ENCODE measurements at places on chromosomes 12 and 14. TPM values are rescaled to one million over a fixed set of nuclear protein-coding genes. Genes with fewer than 3 reads are reported as not detected.

DNA sequence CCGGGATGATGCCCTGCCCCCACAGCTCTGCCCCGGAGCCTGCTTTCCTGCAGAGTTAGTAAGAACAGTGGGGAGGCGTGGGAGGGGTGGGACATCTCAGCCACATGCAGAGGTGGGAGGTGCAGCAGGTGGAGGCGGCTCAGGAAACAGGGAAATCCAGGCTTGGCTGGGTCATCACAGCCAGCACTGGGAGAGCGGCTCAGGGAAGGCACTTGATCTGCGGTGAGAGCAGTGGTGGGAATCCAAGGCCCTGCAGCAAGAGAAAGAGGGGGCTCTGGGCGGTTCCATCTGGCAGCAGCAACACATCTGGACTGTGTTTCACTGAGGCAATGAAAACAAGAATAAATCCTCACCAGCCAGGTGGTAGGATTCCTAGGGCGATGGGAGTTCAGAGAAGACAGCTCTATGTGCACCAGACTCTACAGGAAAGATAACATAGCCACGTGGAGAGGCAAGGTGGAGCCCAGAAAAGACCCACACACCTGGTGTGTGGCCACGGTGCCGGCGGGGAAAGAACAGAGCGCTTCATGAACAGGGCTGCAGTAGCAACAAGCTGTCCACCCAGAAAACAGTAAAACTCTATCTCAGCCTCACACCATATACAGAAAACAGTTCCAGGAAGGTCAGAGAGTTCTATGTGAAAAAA, 57.6 kb downstream of the CCDC85C start:
- H3K36me3 ChIP-seq, result no peaks in the 10 kb centered on the region
- H3K4me3 ChIP-seq, result no peak overlapping the region
- H3K27me3 ChIP-seq, result no peaks in the 10 kb centered on the region
- no peak for DNase-seq

DNA sequence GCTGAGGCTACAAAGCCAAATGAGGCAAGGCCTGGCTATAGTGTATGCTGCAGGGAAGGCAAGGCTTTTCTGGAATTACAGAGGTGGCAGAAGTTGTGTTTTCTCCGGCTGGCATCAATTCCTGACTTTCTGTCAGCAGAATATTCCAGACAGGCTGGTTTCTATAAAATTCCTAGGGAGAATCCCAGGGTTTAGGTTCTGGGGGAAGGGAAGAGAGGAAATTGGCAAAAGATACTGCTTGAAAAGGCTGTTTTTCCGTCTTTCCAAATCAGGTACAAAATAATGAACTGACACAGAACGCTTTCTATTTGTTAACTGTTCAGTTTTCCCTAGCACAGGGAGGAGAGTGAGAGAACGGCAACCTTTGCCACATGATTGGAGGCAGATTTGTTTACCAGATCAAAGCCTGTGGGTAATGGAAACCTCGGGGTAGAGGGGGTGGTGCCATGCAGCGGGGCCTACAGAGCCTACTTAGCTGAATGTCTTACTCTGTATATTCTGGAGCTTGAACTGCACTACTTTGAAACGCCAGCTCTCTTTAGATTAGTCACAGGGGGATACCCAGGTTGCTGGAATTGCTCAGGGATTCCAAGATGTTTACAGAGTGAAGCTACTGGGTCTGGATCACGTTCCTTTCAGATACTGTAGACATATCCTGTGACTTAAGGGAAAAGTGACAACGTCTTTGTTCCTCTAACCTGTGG, 65.8 kb upstream of the DACT1 start:
- no peaks in the 10 kb centered on the region for H3K4me1 ChIP-seq
- no peak overlapping the region for H3K27ac ChIP-seq
- no peaks in the 10 kb centered on the region for H3K27me3 ChIP-seq
- H3K36me3 ChIP-seq, result no peaks in the 10 kb centered on the region
- H3K4me3 ChIP-seq, result no peak overlapping the region

DNA sequence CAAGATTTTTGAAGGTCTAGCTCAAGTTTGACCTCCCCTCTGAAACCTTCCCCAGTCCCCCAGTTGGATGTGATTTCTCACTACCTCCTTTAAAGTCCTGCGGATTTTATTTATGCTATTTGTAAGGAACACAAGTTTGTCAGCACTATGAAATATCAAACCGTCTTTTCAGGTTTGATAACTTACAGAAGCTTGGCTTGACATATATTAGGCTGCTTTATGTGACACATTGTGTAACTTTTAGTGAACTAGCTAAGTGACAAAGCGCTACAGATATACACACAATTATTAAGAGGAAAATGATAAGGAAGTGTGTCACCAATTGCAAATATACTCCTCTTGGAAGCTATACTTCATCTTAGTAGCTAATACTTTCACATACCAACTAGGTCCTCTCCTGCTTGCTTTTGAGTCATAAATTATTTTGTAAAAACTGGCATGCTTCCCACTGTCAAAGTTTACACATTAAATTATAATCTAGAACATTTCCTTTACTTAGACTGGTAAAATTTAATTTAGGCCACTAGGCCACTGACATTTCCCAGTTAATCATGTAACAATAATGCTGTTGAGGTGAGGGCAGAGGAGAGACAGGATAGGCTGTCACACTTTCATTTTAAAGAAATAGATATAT, 149.5 kb downstream of the TMTC3 start:
- H3K36me3 ChIP-seq, result no peaks in the 10 kb centered on the region
- H3K4me3 ChIP-seq, result no peak overlapping the region
- no peak for DNase-seq
- no peaks in the 10 kb centered on the region for H3K27me3 ChIP-seq
- no peaks in the 10 kb centered on the region for H3K4me1 ChIP-seq
- no peak overlapping the region for H3K27ac ChIP-seq

- H3K27me3 ChIP-seq, result no peaks in the 10 kb centered on the region
- DNase-seq, result no peak
- H3K4me1 ChIP-seq, result no peaks in the 10 kb centered on the region
- no peak overlapping the region for H3K27ac ChIP-seq
- no peaks in the 10 kb centered on the region for H3K36me3 ChIP-seq
Measured at GRCh38 chr12:110763583-110763982, 20.9 kb upstream of the PPP1CC start.

- no peaks in the 10 kb centered on the region for H3K36me3 ChIP-seq
- H3K27ac ChIP-seq, result peak within 1 kb of the TSS; percentile 11
- H3K27me3 ChIP-seq, result no peaks in the 10 kb centered on the region
- peaks cover 16% of the 10 kb centered on the region for H3K4me1 ChIP-seq
- peak; percentile 25 for DNase-seq
Measured at GRCh38 chr12:663293-663871, at the start of gene NINJ2. Gene NINJ2 (minus strand): TSS chr12:663445. CDS start chr12:663360, 85 bp downstream.

DNA sequence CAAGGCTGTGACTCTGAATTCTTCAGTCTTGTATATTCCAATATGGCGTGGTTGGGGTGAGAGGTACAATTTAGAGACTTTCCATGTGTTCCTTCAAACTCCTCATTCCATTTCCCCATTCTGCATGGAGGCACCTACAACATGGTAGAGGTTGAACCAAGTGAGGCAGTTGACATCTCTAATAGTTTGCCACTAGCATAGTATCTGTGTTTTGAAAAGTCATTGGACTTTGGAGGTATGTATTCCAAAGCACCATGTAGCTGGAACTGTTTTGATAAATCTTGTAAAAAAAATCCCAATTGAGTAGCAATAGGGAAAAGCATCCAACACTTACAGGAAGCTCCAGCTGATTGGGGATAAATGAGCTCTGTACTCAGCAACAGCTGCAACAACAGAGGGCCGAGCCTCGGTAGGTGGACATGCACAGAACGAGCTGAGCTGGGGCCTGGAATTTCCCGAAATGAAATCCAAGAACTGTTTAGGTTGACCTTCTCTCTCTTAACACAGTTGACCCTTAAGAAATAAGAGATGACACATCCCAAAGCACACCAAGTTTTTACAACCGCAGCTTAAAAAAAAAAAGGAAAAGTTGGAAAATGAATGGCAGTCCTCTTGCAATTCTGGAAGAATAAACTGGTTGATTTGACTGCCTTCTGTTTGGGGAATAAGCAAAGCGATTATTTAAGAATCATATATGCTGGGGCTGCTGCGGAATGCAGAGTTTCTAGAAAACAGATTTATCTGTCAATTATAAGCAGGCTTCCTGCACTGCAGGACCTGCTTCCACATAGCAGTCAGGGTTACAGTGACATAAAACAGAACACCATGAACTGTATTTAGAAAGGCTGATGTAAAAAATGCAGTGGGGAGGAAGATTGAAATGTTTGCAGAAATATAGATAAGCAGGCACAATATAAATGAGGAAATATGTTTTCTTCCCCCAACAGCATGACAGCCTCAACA, 194.6 kb upstream of the KRR1 start:
- no peaks in the 10 kb centered on the region for H3K36me3 ChIP-seq
- peak overlapping the region; percentile 67 for H3K27ac ChIP-seq
- peaks cover 69% of the 10 kb centered on the region for H3K4me1 ChIP-seq
- H3K27me3 ChIP-seq, result no peaks in the 10 kb centered on the region
- peak; percentile 69 for DNase-seq

The RIN3 gene
- total RNA-seq, result 9.4 TPM

The RTL1 gene
- not detected for total RNA-seq

- peaks cover 34% of the 10 kb centered on the region for H3K4me1 ChIP-seq
- peak overlapping the region; percentile 78 for H3K27ac ChIP-seq
- H3K36me3 ChIP-seq, result no peaks in the 10 kb centered on the region
- no peaks in the 10 kb centered on the region for H3K27me3 ChIP-seq
- no peak overlapping the region for H3K4me3 ChIP-seq
Measured at GRCh38 chr12:52082988-52083637, 3.6 kb downstream of the SMIM41 start.

The A2M gene
- 698 TPM for total RNA-seq

DNA sequence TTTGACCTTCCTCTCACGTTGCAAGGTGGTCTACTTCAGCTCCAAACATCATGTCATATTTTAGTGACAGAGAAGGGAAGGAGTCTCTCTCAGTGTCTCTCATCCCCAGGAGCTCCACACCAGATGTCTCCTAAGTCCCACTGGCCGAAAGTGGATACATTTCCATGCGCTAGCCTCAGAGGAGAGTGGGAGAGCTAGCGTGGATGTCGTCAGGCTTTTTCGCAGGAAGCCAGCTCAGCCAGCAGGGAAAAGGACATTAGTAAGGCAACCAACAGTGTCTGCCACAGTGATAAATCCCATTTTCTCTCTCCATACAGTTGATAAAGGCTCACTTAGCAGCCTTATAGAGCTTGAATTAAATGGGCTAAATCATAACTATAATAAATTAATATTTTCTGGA, 155.7 kb downstream of the PELI2 start:
- no peaks in the 10 kb centered on the region for H3K36me3 ChIP-seq
- H3K27me3 ChIP-seq, result no peaks in the 10 kb centered on the region
- no peak for DNase-seq
- H3K27ac ChIP-seq, result peak overlapping the region; percentile 11

GRCh38 chr14:24435998-24436354, 6.2 kb downstream of the KHNYN start:
- DNase-seq, result no peak
- peaks cover 72% of the 10 kb centered on the region for H3K4me1 ChIP-seq
- H3K4me3 ChIP-seq, result no peak overlapping the region
- no peaks in the 10 kb centered on the region for H3K36me3 ChIP-seq
- H3K27ac ChIP-seq, result peak overlapping the region; percentile 82
- no peaks in the 10 kb centered on the region for H3K27me3 ChIP-seq

- no peaks in the 10 kb centered on the region for H3K4me1 ChIP-seq
- no peaks in the 10 kb centered on the region for H3K27me3 ChIP-seq
- H3K4me3 ChIP-seq, result no peak overlapping the region
- H3K36me3 ChIP-seq, result no peaks in the 10 kb centered on the region
- DNase-seq, result no peak
Measured at GRCh38 chr12:96534339-96534738, 45.0 kb downstream of the CFAP54 start.

DNA sequence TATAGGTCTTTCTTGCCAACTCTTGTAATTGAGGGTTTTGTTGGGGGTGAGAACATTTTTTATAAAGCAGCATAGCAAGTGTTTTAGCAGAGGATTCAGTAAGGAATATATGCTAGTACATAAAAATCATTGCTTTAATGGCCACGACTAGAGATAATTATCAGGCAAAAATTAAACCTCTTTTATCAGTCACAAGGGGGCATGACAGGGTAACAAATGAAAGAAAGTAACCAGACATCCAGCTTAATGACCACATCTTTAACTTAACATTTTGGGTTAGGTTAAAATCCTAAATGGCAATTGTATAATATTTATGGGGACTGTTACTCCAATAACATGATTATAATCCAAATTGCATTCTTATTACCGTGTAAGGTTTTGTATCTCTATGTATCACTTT, 119.6 kb downstream of the LRRIQ1 start:
- H3K4me1 ChIP-seq, result no peaks in the 10 kb centered on the region
- no peak overlapping the region for H3K27ac ChIP-seq
- no peaks in the 10 kb centered on the region for H3K27me3 ChIP-seq
- no peak overlapping the region for H3K4me3 ChIP-seq
- no peak for DNase-seq
- no peaks in the 10 kb centered on the region for H3K36me3 ChIP-seq

The AICDA gene
- total RNA-seq, result not detected

The LETMD1 gene
- 22.6 TPM for total RNA-seq

The PLEKHG7 gene
- total RNA-seq, result not detected

The KCNC2 gene
- not detected for total RNA-seq

The TAS2R30 gene
- 1.1 TPM for total RNA-seq

The CD4 gene
- total RNA-seq, result 6.6 TPM

- H3K36me3 ChIP-seq, result no peaks in the 10 kb centered on the region
- H3K4me1 ChIP-seq, result no peaks in the 10 kb centered on the region
- H3K27me3 ChIP-seq, result no peaks in the 10 kb centered on the region
- H3K27ac ChIP-seq, result no peak overlapping the region
Measured at GRCh38 chr14:76546426-76547221, 170.7 kb downstream of the ESRRB start.

- no peak overlapping the region for H3K27ac ChIP-seq
- H3K36me3 ChIP-seq, result no peaks in the 10 kb centered on the region
- H3K4me1 ChIP-seq, result peaks cover 8% of the 10 kb centered on the region
- DNase-seq, result no peak
Measured at GRCh38 chr14:25053585-25053984, 3.6 kb upstream of the STXBP6 start.

The KLRB1 gene
- 0.64 TPM for total RNA-seq

The RPS6KA5 gene
- total RNA-seq, result 12.3 TPM

The DYRK4 gene
- 21.2 TPM for total RNA-seq

DNA sequence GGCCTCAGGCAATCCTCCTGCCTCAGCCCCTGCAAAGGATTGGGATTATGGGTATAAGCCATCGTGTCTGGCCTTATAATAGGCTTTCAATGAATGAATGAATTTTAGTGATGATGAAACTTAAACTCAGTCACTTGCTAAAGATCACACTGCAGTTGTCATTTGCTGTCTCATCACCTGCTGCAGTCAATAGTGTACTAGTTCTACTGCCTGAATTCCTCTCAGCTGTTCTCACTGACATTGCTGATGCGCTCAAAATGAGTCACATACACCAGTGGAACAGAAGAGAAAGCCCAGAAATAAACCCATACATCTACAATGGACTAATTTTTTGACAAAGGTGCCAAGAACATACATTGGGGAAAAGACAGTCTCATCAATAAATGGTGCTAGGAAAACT, 5.6 kb upstream of the SYNJ2BP start:
- no peak for DNase-seq
- H3K4me1 ChIP-seq, result no peaks in the 10 kb centered on the region
- no peak overlapping the region for H3K27ac ChIP-seq
- no peaks in the 10 kb centered on the region for H3K27me3 ChIP-seq

The CD9 gene
- 70.2 TPM for total RNA-seq
